ENCODE measurements at places on chromosomes 5 and 9. TPM values are rescaled to one million over a fixed set of nuclear protein-coding genes. Genes with fewer than 3 reads are reported as not detected.

The LRRC70 gene
- not detected for total RNA-seq

The SLC4A9 gene
- not detected for total RNA-seq

The ENTREP1 gene
- total RNA-seq = 0.19 TPM

The TXNDC15 gene
- 46.8 TPM for total RNA-seq

The ORM1 gene
- not detected for total RNA-seq

The SRD5A1 gene
- total RNA-seq = 31.5 TPM

The ATOX1 gene
- total RNA-seq = 222 TPM

The ALDH7A1 gene
- 47.7 TPM for total RNA-seq

The CCL21 gene
- total RNA-seq = not detected

The IGFBPL1 gene
- not detected for total RNA-seq

The CCIN gene
- not detected for total RNA-seq

The AFAP1L1 gene
- 10.5 TPM for total RNA-seq

The PIK3R1 gene
- total RNA-seq = 13.6 TPM

The PCDHGA10 gene
- 1.3 TPM for total RNA-seq

The PCDHB9 gene
- not detected for total RNA-seq

The BRINP1 gene
- not detected for total RNA-seq

The MLANA gene
- total RNA-seq = not detected

The LOX gene
- total RNA-seq = 1.4 TPM

The GAPT gene
- total RNA-seq = not detected

The PDGFRB gene
- total RNA-seq = 3.3 TPM

The FAT2 gene
- 78.3 TPM for total RNA-seq

All from hair follicular keratinocyte (primary cell).